ENCODE measurements at places on chromosomes 11 and 22.

GRCh38 chr22:27445881-27446280 lies 355.7 kb downstream of the MN1 start:
- no peak for DNase-seq

- DNase-seq: peak; percentile 86
Measured at GRCh38 chr11:128290106-128290840, 297.1 kb downstream of the ETS1 start.

DNA sequence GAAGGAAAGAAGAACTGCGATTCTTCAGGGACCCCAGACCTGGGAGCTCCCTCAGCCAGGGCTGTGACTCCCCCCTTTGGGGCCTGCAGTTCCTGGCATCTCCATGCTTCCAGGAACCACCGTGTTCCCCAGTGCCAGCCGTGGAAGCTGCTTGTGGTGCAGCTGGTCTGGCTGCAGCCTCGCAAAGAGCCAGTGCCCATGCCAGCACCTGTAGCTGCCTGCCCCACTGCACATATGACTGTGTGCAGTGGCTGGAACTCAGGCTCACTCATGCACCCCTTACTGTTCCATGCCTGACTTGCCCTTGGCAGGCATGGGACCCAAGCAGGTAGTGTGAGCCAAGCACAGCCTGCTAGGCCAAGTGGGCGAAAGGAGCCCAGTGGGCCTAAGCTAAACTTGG lies 401.3 kb downstream of the LRRC4C start:
- DNase-seq: no peak

DNA sequence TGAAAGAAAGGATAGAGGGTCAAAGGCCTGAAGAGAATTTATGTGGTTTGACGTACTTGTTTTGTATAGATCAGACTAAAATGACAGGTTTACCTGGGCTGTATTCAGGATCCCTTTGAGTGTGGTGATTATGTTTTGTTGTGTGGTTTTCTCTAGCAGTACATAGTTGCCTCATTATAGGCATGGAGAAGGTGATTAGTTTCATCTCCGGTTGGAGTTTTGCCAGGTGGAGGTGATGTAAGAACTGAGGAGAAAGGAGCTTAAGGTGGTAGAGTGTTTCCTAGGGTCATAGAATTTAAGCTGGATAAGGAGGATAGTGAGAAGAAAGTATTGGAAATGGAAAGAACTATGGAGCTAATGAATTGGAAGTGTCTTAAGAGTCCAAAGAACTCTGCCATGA lies 229.0 kb downstream of the TMEM135 start:
- no peak for DNase-seq

DNA sequence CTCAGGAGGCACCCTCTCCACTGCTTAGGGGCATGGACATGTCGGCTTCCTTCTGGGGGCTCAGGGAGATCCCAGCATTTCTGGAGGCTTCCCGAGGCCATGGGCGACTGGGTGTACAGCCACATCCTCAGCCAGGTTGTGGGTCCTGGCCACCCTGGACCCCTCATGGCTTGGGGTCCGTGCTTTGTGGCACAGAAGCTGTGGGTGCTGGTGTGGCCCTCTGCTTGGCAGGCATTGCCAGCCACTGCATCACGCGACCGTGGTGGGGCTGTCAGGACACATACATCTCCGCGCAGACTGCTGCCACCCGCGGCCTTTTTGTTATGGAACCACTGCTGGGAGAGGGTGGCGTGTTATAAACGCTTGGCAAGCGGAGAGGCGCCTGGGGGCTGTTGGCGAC lies 1174.9 kb downstream of the BRD1 start:
- DNase-seq: no peak

DNA sequence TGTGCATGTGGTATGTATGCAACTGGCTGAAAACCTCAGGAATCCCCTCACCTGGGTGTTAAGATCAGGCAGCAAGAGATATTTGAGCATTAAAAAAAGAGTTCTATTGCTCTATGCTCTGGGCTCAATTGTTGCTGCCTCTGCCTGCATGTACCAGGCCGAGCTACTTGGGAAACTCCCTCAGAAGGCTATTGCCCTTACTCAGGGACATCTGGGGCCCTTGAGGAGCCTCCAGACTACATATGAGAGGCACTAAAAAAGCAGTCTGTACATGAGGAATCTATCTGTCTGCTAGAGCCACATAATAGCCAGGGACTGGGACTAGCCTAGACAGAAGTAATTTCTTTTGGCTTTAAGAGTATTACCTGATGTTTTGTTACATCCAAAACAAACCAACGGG lies 120.1 kb downstream of the SWAP70 start:
- DNase-seq: no peak

DNA sequence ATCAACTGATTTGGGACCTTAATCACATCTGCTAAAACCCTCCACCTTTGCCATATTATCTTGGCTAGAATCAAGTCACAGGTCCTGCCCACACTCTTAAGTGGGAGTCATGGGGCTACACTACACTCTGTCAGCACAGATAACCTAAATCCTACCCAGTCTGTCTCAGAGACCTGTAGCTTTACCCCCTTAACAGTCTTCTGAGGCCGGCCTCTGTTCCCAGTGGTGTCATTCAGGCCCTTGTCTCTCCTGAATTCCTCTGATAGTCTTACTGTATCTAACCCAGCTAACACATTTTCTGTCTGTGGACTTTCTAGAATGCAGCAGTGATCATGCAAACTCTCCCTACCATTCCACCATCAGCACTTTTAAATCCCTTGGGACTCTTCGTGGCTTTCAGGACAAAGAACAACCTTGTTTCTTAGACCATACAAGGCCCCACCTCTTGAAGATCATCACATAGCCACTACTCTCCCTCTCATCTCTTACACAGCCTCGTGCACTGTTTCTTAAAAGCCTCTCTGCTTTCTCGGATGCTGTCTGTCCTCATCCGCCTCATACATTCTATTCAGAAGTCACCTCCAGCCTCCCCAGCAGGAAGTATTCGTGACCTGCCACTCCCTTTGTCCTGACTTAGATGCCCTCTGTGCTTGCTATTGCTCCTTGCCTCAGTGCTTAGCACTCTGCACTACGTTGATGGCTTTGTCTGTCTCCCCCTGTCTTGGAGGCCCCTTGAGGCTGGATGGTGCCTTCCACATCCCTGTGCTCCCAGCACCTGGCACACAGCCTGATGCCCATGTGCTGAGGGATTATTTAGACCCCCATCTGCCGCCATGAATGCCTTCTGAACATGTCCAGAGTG lies 57.9 kb downstream of the PANX1 start:
- no peak for DNase-seq

Data from activated CD4-positive, alpha-beta T cell treated with anti-CD3 and anti-CD28 coated beads, Interleukin-2, amount 10 ng/mL, durations not matched to agents 7 days and 5 days (primary cell).